ENCODE measurements at places on chromosomes 6 and 20.

DNA sequence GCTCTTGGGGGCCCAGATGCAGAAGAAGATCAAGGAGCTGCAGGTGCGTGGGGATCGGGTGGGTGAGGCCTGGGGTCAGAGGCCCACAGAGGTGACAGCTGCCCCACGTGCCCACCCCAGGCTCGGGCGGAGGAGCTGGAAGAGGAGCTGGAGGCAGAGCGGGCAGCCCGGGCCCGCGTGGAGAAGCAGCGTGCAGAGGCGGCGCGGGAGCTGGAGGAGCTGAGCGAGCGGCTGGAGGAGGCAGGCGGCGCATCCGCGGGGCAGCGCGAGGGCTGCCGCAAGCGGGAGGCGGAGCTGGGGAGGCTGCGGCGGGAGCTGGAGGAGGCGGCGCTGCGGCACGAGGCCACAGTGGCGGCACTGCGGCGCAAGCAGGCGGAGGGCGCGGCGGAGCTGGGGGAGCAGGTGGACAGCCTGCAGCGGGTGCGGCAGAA is 41.5 kb downstream of the MYH7B start:
- no peak for DNase-seq

DNA sequence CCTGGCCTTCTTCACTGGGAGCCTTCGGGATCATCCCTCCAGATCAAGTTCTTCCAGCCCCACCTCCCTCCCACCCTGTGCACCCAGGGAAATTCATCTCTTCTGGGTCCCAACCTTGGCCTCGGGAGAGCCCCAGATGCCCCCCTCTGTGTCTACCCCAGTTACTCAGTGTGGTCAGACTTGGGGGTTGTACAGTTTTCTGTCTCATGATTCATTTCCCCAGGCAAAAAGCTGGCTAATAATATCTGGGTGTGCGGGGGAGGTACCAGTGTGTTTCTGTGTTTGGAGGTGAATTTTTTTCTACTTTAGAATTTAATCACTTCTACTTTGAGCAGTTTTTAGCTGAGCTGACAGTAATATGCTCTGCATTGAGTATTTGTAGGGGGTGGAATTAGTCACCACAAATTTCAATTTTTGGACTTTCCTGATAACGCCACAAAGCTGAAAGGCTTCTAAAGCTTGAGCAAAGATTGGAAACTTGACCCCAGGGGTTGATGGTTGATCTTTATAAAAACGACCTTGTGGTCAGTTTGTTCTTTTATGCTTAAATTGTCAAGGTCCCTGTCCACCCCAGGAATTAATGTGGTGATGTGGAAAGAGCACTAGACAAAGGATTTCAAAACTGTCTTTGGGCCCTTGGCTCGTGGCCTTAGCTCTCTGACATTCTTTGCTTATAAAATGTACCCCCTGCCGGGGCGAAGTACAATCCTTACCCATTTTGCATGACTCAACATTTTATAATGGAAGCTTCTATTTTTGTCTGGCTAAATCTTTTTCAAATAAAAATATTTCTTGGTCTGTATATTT is 284.7 kb upstream of the TAB2 start:
- DNase-seq = no peak

DNA sequence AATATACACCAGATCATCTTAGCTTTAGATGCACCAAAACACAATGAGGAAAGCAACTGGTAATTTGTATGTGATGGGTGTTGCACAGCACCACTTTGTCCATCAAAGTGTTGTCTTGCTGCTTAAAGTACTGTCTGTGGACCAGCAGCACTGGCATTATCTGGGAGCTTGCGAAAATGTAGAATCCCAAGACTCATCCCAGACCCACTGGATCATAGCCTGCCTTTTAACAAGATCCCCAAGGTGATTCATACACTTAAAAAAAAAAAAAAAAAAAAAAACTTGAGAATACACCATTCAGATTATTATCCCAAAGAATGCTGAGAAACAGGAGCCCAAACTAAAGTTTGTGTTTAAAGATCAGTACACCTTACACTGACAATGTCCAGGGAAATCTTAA is 123.4 kb downstream of the TASP1 start:
- DNase-seq = no peak

GRCh38 chr20:47113362-47114109 is 218.9 kb downstream of the EYA2 start:
- DNase-seq = no peak

DNA sequence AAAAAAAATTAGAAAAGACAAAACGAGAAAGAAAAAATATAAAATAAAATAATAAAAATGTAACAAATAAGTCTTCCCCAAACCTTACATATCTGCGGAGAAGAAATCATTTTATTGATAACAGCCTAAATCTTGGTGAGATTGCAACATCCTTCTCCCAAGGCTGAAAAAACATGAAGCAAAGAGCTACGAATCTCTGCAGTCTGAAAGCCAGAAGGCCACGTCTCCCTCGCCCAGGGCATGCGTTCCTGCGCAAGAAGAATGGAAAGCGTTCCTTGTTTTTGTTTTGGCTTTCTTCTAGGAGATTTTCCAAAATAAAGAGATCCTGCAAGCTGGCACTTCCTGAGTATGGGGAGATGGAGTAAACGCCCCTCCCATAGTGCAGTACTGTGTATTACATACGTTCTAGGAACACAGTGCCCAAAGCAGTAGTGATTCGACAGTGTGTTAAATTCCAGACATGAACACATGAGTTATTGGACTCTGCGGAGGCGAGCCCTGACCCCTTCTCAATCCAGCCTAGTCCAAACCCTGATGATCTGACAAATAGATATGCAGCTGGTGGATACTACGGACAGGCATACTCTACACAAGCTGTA is 126.7 kb upstream of the RREB1 start:
- no peak for DNase-seq

DNA sequence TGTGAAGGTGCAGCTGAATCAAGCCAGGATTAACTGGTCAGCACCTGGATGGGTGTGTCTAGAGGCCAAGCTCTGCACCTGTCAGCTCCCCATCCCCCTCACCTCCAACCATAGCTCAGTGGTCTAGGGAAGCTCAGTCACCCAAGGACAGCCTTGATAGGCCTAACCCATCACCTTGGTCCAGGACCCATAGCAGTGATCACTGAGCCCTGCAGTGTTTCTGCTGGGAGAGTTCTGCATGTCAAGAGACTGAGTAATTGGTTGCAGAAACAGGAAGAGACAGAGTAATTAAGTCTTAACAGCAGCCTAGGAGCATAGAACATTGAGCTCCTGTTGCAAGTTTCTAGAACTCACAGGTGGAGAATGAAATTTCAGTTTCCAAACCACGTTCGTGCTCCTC is 18.7 kb upstream of the RALGAPB start:
- no peak for DNase-seq

DNA sequence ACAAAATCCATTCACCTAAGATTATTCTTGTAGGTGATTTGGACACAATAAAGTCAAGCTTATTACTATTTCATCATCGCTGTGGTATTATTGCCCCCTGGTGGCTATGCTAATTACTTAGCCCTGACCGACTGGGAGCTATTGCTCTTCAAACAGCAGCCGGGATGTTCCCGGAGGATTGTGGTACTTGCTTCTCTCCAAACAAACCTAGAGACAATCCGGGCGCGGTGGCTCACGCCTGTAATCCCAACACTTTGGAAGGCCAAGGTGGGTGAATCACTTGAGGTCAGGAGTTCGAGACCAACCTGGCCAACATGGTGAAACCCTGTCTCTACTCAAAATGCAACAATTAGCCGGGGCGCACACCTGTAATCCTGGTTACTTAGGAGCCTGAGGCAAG is 15.4 kb upstream of the STMND1 start:
- no peak for DNase-seq

DNA sequence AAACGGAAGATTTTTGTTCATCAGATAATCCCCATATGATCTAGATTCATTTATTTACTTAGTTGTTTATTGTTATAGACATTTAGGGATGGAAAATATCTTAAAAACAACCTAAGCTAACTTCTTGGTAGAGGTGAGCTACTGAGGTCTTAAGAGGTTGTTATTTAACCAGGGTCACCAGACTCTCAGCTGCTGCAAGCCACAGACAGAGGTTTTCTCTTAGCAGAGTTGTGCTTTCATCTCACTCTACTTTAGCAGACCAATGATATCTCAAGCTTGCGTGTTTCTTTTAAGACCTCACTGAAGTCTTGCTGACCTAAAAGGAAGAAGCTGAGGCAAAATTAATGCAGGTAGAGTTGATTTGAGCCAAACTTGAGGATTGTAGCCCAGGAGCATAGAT is 43.6 kb downstream of the NCOA7 start:
- DNase-seq = no peak
